Stimulated activated CD8-positive, alpha-beta memory T cell treated with anti-CD3 and anti-CD28 coated beads, Interleukin-12 subunit alpha, Interleukin-12 subunit beta, amount 100 ng/mL, for 1 hour (primary cell): ENCODE measurements at places on chromosomes 2 and 18.

GRCh38 chr2:54295911-54296310 is 39.9 kb upstream of the TSPYL6 start:
- no peak for DNase-seq

DNA sequence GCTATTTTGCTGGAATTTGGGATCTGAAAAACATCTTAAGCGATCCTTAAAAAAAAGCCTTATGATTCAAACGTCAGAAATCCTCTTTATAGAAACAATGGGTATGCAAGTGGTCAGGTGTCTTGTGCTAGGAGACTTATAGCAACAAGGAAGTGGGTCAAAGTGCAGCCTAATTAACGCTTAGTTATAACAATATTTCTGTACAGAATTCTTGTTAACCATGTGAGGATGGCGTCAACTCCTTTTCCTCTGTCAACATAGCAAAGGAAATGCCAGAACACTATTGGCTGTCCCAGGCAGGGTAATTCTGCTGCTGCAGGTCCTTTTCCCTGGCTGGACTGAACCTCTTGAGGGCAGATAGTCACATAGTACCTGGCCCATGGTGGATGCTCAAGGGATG is 189.4 kb downstream of the MSH2 start:
- no peak for DNase-seq

DNA sequence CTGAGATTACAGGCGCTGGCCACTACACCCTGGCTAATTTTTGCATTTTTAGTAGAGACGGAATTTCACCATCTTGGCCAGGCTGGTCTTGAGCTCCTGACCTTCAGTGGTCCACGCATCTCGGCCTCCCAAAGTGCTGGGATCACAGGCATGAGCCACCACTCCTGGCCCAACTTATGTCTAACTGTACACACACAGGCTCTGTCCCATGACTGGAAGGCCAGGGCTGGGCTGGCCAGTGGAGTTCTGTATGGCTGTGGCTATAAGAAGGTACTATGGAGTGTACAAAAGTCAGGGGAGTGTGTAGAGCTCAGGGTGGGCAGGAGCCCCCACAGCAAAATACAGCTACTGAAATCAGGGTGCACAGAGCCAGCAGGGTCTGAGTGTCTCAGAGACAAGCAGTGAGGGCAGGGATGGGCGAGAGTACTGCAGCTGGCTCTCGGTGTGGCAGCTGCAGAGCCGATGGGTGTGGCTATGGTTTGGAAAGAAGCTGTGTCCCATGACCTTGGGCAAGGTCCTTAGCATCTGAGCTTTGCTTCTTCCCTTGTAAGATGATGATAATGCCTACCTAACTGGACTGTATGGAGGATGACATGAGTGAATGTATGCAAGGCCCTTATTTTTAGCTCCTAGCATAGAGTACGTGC is 10.4 kb upstream of the MSGN1 start:
- no peak for DNase-seq

GRCh38 chr2:65687614-65688013 is 255.2 kb upstream of the SPRED2 start:
- no peak for DNase-seq

- DNase-seq = no peak
Measured at GRCh38 chr2:23925702-23926289, 1.1 kb downstream of the ATAD2B start.

DNA sequence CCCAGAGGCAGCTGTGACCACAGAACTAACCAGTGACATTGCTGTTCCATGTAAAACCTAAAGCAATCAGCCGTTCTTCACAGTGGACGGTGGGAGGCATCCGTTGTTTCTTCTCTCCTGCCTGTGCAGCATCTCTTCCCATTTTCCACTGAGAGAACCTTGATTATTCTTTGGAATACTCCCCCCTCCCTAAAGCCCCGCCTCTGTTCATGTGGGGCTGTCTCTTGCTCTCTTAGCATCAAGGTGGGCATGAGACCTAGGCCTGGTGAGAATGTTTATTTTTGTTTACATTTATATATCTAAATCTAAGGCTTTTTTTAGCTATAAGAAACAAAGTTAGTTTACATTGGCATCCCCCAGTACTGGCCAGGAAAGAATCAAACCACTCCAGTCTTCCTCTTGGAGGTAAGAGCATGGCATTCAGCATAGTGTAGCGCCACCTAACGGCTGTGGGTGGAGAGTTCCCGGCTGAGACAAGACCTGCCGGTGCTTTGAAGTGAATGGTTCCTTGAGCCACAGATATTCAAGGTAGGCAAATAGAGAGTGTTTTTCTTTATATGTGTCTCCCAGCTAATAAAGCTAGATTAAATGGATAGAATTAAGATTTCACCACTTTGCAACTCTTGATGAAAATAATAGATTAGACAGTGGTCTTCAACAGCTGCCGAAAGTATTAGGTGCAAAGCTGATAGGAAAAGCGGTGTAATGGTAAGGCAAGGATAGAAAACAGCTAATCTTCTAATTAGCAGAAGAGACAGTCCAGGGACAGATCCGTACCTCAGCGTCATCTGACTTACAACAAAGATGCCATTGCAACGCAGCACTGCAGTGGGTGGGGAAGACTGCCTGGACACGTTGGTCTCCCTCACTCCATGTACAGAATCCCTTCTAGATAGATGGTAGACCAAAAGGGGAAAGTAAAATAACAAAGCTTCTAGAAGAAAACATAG is 219.6 kb upstream of the RAB12 start:
- no peak for DNase-seq

GRCh38 chr18:79506191-79507075 is 110.7 kb downstream of the NFATC1 start:
- no peak for DNase-seq

- DNase-seq = no peak
Measured at GRCh38 chr2:167345559-167345958, 457.3 kb downstream of the XIRP2 start.

DNA sequence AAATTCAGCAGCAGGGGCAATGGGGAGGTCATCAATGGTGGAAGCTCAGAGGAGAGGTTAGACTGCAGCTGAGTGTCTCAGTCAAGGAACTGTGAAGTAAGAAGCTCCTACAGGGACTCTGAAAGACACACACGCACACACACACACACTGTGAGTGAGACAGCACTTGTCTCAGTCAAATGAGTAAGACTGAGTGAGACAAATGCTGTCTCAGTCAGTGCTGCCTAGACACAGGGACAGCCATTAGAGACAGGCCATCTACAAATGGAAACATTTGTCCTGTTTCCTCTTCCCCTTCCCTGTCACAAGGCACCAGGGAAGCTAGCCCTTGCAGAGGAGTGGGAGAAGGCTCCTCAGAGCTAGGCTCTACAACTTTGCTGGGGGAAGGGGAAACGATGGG is 577.4 kb upstream of the GCFC2 start:
- no peak for DNase-seq

- no peak for DNase-seq
Measured at GRCh38 chr2:219252570-219252899, 508 bp upstream of the TUBA4B start.

- no peak for DNase-seq
Measured at GRCh38 chr2:207694811-207695281, 16.6 kb upstream of the CCNYL1 start.

GRCh38 chr2:239832490-239833268 is 192.5 kb downstream of the NDUFA10 start:
- no peak for DNase-seq

DNA sequence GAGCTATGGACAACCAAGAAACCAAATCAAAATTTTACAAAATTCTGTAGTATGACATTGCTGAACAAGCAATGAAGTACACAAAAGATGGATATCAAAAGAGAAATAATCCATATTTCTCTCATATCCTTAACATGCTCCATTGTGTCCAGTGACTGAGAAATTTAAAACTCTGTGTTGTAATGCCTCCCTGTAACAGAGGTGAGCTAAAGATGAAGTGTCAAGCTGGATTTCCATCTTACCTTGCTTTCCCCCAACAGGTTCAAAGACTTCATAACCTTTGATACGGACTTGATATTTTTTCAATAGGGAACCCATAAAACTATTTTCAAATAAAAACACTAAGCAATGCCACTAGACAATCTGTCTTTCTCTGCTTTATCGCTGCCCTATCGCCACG is 95.7 kb upstream of the SERTAD2 start:
- DNase-seq = no peak

DNA sequence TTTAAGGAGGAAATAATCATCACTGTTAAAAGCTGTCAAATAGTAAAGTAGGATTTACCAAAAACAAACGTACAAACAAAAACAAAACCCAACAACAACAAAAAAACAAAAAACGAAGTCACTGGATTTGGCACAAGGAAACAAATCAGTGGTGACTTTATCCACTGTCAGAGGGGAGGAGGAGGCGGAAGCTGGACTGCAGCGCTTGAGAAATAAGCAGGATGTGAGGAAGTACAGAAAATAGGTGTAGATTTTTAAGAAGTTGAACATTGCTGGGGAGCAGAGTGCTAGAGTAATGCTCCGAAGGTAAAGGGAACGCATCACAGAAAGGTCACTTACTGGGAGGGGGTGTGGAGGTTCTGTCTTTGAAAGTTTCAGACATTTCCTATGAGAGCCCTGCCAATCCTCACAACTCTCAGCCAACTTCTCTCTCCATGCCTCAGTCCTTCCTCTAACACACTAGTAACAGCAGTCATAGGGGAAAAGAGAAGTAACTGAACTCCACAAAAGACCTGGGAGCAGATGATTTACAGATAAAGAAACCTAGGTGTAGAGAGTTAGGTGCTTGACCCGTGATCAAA is 220.2 kb upstream of the SMAD7 start:
- no peak for DNase-seq

GRCh38 chr2:180734382-180734781 is 246.0 kb upstream of the UBE2E3 start:
- no peak for DNase-seq

- no peak for DNase-seq
Measured at GRCh38 chr2:97739893-97740245, 26.5 kb downstream of the ZAP70 start.

DNA sequence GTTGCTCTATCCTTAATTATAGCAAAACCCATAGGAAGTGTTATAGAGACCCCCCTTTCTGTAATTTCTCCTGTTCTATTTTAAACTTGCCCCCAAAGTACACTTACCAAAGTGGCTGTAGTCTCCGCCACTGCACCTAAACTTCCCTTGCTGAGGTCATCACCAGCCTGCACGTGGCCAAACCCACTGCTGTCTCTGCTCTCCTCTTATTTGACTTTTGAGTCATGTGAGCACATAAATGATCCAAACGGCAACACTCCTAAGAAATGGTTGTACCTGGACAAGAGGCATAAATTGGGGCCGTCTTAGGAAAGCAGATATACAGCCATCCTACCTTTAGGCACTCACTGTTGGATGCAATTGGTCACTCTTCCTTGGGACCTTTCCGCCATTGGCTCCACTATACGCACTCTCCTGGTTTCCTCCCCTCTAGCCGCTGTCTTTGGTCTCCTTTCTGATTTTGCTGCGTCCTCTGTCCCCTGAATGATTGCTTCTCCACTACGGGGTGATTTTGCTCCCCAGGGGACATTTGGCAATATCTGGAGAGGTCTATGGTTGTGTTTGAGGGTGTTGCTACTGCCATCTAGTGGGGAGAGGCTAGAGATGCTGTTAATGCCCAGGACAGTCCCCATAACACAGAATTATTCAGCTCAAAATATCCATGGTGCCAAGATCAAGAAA is 19.2 kb upstream of the IL36G start:
- DNase-seq = no peak

- DNase-seq = peak; percentile 25
Measured at GRCh38 chr2:148021059-148021861, at the start of gene MBD5. MBD5 (plus strand) TSS chr2:148021091.

DNA sequence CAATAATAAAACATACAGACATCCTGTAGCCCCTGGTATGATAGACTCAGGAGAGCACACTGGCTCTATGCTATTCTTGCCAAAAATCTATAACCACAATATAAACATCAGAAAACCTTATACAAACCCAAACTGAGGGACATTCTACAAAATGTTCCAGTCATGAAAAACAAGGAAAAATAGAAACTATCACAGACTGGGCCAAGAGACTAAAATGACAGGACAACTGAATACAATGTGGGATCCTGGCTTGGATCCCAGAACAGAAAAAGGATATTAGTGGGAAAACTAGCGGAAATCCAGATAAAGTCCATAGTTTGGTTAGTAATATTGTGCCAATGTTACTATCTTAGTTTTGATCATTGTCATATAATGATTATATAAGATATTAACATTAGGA is 29.6 kb upstream of the EPAS1 start:
- DNase-seq = no peak
